ENCODE measurements at places on chromosomes 6 and 20. TPM values are rescaled to one million over a fixed set of nuclear protein-coding genes. Genes with fewer than 3 reads are reported as not detected.

Gene IMPG1
- total RNA-seq: 0.30 TPM

Gene BPIFB2
- not detected for total RNA-seq

Gene CD83
- 5.4 TPM for total RNA-seq

Gene CEP57L1
- 17.2 TPM for total RNA-seq

Gene RUNX2
- total RNA-seq: 34.1 TPM

Gene GSS
- total RNA-seq: 86.7 TPM

Gene TOX2
- total RNA-seq: not detected

Gene SRF
- 20.9 TPM for total RNA-seq

Gene SIGLEC1
- not detected for total RNA-seq

Gene RPL7L1
- 150 TPM for total RNA-seq

Gene PROCR
- 76.4 TPM for total RNA-seq

Gene FAM83C
- not detected for total RNA-seq

Gene PSORS1C1
- total RNA-seq: 5.1 TPM

Gene HLA-DRB5
- 0.20 TPM for total RNA-seq

Gene BFSP1
- total RNA-seq: 2.3 TPM

Gene SYCP2
- 6.1 TPM for total RNA-seq

Gene HRH3
- total RNA-seq: not detected

Gene TREM1
- total RNA-seq: not detected

Measured in renal cortical epithelial cell (primary cell).